EH (cell line): ENCODE measurements at places on chromosomes 5 and 9.

- DNase-seq: no peak
These were observed 20.3 kb downstream of the TNPO1 start for GRCh38 chr5:72836810-72837209.

- DNase-seq: no peak
These were observed 609.6 kb downstream of the TAF11L14 start for GRCh38 chr5:18243846-18244245.

- no peak for DNase-seq
These were observed 71.2 kb downstream of the GRAMD2B start for GRCh38 chr5:126494393-126494792.

- no peak for DNase-seq
These were observed 930 bp downstream of the PRLR start for GRCh38 chr5:35229076-35230037.

- DNase-seq: no peak
These were observed 130.4 kb downstream of the DAB2IP start for GRCh38 chr9:121781701-121782464.
